Lung microvascular endothelial cell (primary cell): ENCODE measurements at places on chromosomes 2 and 18.
A peak's percentile ranks its signal among the peaks of the same experiment; 100 is the strongest.

- DNase-seq = no peak
These were observed 169.5 kb downstream of the CAMKMT start for GRCh38 chr2:44531289-44531688.

- DNase-seq = no peak
These were observed 30.7 kb downstream of the BAZ2B start for GRCh38 chr2:159585622-159586021.

GRCh38 chr18:75036917-75037688 is 171.8 kb downstream of the PTGR3 start:
- no peak for DNase-seq

- DNase-seq = no peak
These were observed 1374.9 kb upstream of the CELF4 start for GRCh38 chr18:38940475-38940862.

DNA sequence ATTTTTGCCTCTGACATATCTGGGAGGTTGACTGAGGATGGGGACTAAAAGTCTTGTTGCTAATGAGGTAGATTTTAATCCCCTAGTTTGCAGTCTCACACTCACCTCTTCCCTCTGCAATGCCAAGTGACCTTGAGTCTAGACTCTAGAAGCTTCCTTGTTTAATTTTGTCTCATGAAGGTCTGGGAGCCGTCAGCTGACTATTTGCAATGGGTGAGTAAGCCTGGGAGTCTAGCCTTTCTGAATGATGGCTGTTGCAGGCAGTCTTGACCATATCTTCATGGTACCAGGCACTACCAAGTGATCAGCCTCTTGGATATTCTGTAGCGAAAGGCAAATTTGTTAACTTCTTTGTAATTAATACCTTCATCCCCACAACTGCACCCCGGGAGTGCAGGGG is 61.2 kb downstream of the ARHGAP15 start:
- no peak for DNase-seq

DNA sequence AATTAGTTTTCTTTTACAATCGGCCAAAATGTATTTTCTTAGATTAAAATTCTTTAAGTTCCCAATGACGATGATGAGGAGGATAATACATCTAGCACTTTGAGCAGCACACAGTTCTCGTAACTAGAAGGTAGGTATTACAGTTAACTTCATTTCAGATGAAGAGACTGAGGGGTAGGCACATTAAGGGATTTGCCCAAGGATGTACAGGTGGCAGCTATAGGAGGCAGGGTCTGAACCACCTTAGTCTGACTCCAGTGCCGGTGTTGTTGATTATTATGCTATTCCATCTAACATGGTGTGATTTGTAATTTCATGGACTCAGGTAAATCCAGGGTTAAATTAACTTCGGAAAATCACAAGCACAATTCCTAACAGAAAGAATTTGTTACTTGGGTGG is 1.1 kb downstream of the CD28 start:
- DNase-seq = no peak

- DNase-seq = peak; percentile 77
These were observed 29.9 kb upstream of the NT5DC4 start for GRCh38 chr2:112690853-112691401.

DNA sequence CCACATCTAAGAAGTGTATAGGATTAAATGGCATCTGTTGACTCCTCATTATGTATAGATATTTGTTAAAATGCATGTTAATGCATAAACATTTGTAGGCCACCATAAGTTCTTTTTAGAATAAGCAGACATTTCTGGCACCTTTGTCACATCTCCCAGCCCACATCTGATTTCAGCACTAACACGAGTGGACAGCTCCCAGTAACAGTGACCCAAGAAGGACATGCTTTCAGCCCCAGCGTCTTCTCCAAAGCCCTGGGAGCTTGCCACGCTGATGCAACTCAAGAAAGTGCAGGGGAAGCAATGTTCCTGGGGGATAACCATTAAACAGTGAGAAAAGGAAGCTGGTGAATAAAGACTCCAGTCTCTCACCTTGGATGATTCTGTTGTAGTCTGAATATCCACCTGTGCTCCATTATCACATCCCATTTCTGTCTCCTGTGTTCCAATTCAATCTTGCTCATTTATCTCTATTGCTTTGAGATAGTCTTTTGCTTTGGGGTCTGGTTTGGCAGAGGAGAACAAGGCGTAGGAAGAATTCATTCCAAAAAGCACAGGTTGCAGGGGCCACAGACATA is 182.6 kb upstream of the THSD7B start:
- peak; percentile 16 for DNase-seq

- no peak for DNase-seq
These were observed 110.7 kb downstream of the C1D start for GRCh38 chr2:67952066-67952465.
